ENCODE measurements at places on chromosomes 2 and 18. TPM values are rescaled to one million over a fixed set of nuclear protein-coding genes. Genes with fewer than 3 reads are reported as not detected.

DNA sequence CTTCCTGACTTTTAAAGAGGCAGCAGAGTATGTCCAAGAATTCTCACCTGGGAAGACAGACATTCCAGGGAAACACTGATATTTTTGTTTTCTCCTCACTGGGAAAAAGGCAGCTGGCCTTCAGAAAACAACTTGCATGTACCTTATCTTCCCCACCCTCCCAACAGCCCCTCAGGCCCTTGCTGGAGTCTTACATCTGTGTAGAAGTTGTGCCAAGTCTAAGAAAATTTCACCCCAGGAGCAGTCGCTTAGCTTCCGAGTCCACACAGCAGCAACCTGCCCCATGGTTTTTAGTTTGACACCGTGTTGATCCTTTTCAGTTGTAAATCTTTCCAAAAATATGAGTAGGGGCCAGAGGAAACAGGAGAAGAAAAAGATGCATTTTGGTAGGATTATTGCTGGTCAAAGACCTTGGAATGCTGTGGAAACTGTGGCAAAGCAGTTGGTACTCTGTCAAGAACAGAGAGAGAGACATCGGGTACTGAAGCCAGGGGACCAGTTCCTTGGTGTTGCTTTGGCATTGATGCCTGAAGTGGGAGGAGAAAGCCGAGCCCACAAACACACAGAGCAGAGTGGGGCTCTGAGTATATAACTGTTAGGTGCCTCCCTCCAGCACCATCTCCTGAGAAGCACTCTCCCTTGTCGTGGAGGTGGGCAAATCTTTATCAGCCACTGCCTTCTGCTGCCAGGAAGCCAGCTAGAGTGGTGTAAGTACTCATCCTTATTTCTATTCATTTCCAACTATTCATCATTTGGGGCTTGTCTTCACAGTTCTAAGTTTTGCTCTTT lies at the start of gene SLC14A1:
Gene SLC14A1, plus strand, starts transcription at position 615 of the 789 bp plus-strand sequence. CDS start 6,140 bp downstream, outside the sequence.
- no peak for DNase-seq

- no peak for DNase-seq
Measured at GRCh38 chr18:52950155-52950554, 610.2 kb downstream of the DCC start.

DNA sequence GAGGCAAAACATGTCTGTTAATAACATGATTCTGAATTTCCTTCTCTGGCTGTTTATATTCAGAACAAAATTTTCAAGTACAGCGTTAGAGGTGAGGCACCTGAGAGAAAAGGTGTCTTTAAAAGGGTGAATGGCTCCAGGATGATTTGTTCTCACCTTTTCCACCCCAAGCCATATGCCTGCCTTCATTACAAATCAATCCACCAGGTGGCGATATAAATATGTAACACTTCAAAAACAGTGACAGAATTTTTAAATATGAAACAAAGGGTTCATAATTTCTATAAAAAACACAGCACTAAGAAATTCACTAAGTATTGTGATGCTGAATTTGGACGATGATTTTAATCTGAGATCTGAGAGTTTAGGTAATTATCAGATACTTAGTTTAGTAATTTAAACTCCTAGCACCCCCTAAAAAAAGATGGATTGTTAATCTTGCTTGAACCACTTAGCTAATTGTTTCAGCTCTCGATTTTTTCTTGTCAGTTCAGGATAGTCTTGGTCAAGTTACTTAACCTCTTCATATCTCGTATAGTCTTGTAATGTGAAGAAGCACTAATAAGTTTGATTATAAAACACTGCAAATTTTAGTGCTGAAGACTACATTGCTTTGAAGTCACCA lies 528.8 kb downstream of the CPS1 start:
- no peak for DNase-seq

GRCh38 chr2:159187106-159187505 lies 99.4 kb downstream of the WDSUB1 start:
- no peak for DNase-seq

- no peak for DNase-seq
Measured at GRCh38 chr2:205643391-205643885, 38.9 kb upstream of the NRP2 start.

GRCh38 chr2:164023896-164024295 lies 288.1 kb upstream of the FIGN start:
- no peak for DNase-seq

- DNase-seq: no peak
Measured at GRCh38 chr2:230170532-230170931, 49.3 kb downstream of the SP110 start.

DNA sequence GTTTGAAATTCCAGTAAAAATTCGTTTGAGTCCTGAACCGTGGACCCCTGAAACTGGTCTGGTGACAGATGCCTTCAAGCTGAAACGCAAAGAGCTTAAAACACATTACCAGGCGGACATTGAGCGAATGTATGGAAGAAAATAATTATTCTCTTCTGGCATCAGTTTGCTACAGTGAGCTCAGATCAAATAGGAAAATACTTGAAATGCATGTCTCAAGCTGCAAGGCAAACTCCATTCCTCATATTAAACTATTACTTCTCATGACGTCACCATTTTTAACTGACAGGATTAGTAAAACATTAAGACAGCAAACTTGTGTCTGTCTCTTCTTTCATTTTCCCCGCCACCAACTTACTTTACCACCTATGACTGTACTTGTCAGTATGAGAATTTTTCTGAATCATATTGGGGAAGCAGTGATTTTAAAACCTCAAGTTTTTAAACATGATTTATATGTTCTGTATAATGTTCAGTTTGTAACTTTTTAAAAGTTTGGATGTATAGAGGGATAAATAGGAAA lies 80.7 kb downstream of the ACSL3 start:
- DNase-seq: no peak

GRCh38 chr18:64294967-64295366 lies 146.1 kb upstream of the LINC00305 start:
- DNase-seq: no peak

GRCh38 chr18:24199372-24199962 lies 60.6 kb downstream of the CABYR start:
- no peak for DNase-seq

DNA sequence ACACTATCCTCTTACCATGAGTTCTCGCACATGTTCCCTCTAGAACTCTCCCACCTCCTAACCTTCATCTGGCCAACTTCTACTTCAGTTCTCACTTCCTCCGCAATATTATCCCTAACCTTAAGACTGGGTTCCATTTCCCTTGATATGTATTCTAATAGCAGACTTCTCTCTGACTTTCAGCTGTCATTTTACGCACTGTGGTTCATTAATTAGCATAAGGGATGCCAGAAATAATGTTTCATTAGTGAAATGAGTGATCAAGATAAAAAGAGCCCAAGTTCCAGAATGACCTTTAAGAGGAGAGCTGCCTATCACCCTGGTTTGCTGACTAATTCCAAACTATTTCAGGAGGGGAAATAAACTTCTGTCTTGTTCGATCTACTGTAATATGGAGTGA lies 108.6 kb upstream of the CCDC150 start:
- no peak for DNase-seq

- DNase-seq: no peak
Measured at GRCh38 chr18:63908858-63909257, 1.1 kb downstream of the SERPINB10 start.

DNA sequence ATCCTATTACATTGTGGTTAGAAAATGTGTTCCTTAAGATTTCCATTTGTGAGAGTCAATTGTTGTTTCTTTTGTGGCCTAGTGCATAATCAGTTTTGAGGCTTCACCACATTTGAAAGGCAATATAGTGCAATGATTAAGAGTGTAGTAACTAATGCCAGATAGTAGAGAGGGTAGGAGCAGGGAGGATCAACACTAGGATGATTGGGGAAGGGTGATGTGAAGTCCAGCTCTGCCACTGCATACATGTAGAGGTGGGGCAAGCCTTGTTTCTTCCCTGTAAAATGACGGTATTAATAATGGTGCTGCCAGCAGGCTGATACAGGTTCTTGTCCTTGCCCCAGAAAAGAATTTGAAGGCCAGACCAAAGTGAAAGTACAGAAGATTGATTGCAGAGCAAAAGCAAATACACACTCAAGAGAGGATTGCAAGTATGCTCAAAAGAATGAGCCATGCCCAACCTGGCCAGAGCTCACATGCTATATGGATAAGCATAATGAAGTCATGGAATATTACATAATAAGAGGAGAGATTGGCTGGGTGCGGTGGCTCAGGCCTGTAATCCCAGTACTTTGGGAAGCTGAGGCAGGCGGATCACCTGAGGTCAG lies 8.0 kb downstream of the SP100 start:
- DNase-seq: no peak

- DNase-seq: no peak
Measured at GRCh38 chr2:138182937-138183312, 218.7 kb downstream of the HNMT start.

DNA sequence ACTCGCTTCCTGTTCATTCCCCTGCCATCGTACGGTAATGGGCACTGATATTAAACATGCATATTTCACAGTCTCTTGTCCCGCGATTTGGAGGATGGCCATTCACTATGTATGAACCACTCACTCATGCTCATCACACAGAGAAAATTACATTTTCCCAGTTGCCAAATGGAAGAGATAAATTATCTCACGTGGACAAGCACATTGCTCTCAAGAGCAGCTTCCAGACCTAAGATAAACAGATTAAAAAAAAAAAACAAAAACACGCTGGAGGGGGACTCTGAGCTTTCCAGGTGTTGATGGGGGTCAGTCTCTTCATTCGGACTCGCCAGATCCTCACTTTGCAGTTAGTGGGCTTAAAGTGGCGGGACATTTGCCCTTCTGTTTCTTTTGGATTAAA lies 1.7 kb upstream of the MAPK4 start:
- DNase-seq: no peak

- DNase-seq: no peak
Measured at GRCh38 chr18:35624146-35624545, 42.6 kb downstream of the GALNT1 start.

GRCh38 chr2:8357738-8358518 lies 323.9 kb upstream of the ID2 start:
- DNase-seq: no peak

DNA sequence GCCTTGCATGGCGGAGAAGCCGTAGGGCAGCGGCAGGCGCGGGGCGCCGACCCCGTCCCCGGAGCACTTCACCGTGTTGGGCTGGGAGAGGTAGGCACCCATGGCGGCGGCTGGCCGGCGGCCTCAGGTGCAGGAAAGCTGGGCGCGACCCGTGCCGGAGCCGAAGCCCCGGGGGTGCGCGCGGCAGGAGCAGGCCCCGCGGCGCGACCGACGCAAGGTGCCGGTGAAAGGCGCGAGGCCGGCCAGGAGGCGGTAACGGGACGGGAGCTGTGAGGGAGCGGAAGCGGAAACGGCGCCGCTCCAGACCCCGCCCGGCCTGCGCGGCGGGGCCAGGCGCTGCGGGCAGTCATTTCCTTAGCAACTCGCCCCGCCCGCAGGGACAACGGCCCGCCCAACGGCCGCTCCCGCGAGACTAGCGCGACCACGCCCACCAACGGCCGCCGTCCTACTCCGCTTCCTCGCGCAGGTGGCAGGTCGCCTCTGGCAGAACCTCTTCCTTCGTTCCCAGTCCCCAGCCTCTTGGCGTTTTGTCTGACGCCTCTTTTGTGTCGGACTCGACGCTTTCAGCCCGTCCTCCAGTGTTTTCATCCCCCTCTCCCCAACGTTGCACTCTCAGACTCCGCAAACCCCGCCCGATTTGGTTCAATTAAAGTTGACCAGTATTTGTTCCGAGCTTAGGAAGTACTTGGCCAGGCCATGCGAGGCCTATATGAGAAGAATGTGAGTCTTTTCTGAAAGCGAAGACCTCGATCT lies at the start of gene PPM1G:
Gene PPM1G, minus strand, starts transcription at position 271 of the 753 bp plus-strand sequence. Its CDS starts 169 bp downstream, at position 102.
- DNase-seq: no peak

DNA sequence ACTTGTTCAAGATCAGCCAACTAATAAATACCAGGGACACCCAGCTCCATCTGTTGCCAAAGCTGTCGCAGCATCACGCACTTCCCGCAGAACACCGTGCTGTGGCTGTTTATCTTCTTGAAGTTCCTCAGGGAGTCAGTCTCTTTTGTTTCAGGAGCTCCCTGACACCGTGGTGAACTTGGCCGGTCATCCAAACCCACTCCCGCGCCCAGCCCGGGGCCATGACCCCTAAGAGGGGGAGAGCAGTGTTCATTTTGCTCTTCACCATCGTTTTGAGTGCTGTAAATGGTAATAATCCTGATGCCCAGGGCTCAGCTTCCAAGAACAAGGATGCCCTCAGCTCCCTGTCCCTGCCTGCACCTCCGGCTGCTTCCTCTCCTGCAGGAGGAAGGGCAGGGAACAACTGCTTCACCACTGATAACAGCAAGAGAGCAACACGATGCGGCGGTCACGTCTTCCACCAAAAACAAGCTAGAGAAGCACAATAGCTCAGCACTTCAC lies 131.4 kb downstream of the SEPTIN10 start:
- DNase-seq: no peak

- no peak for DNase-seq
Measured at GRCh38 chr2:10371441-10372196, 68.9 kb downstream of the HPCAL1 start.

DNA sequence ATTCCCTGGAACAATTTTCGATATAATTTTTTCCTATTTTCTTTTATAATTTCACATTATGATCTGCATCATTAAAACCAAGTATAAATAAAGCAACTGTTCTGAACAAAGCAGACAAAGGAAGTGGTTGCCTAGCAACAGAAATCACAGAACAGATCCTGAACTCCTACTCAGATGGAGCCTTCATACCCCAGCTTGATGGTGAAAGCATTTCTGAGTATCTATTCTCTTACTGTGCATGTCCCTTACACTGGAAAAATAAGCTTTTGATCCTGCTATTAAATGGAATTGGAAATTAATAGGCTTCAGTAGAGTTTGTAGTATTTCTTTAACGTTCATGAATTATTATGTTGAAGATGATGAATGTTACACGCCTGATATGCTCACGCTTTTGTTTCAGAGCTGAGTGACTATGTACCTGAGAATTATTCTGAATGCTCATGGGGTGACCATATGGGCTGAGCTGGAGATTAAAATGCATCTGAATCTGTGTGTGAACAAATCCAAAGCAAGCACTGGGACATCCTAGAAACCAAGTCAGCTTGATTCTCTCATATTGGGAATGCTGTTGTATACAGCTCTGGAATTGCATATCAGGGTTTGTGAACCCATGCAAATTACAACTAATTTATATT lies 254.0 kb downstream of the KCNJ3 start:
- no peak for DNase-seq

GRCh38 chr2:143452817-143453451 lies 323.7 kb downstream of the ARHGAP15 start:
- no peak for DNase-seq

GRCh38 chr2:72414137-72414760 lies 266.6 kb upstream of the CYP26B1 start:
- no peak for DNase-seq

The CHRNG gene
- not detected for total RNA-seq

The TUBA3E gene
- not detected for total RNA-seq

The MC4R gene
- not detected for total RNA-seq

The DSG4 gene
- not detected for total RNA-seq

The LAMA3 gene
- 45.2 TPM for total RNA-seq

The DNAJB2 gene
- 31.8 TPM for total RNA-seq

The REG3A gene
- not detected for total RNA-seq

The TLX2 gene
- total RNA-seq: not detected

The WIPF1 gene
- total RNA-seq: 7.6 TPM

The NDUFV2 gene
- 103 TPM for total RNA-seq

The ZNF397 gene
- 7.0 TPM for total RNA-seq

The ZNF804A gene
- total RNA-seq: not detected

The SERPINB3 gene
- total RNA-seq: 0.12 TPM

The DNAJC5G gene
- total RNA-seq: not detected

The EGR4 gene
- total RNA-seq: 0.07 TPM
